ENCODE measurements at places on chromosomes 16 and 17. TPM values are rescaled to one million over a fixed set of nuclear protein-coding genes. Genes with fewer than 3 reads are reported as not detected.

Gene PRM1
- not detected for total RNA-seq

Gene SLC5A10
- not detected for total RNA-seq

Gene ST6GALNAC1
- total RNA-seq, result 0.37 TPM

Gene SCNN1G
- total RNA-seq, result 0.78 TPM

Gene ARHGDIG
- total RNA-seq, result 3.4 TPM

Gene RNF135
- 12.3 TPM for total RNA-seq

Gene SPNS2
- total RNA-seq, result 0.87 TPM

Gene RNF43
- 3.5 TPM for total RNA-seq

Gene TMEM220
- 2.4 TPM for total RNA-seq

Gene KCNH6
- total RNA-seq, result 2.3 TPM

Gene ZSCAN10
- total RNA-seq, result 286 TPM

Gene SOX15
- 19.9 TPM for total RNA-seq

All from WTC11 (cell line).